Eye (tissue), 1 donor: ENCODE measurements at places on chromosomes 12 and 14.

DNA sequence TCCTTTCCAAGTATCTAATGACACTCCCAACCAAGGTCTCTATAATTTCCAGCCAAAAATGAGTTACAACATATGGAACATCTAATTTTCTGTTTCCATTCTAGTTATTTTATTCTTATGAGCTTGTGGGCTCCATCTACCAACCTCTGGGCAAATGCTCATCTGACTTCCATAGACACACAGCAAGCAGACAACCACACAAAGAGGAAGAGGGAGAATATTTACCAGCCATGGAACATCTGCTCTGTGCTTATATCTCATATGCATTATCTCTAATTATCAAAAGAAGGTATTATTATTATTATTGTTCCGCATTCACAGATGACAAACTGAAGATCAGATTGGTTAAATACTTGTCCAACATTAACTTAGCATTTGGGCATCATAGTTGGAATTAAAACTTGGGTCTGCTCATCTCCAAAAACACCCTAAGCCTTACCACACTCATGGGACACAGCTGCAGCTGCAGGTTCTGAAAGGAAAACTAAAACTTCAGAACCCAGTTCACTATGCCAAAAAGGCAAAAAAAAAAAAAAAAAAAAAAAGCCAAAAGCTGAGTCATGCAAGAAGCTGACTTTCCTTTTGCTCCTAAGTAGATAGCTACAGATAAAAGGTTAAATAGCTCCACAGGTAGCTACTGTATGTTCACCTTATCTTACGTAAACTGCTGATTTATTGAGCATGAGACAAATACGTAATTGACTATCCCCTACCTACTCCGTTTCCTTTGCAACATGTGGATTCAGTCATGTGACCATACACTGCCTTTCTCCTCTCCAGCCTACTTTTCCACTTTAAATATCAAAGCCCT lies 23.6 kb upstream of the TCL1B start:
- no peak for DNase-seq

- peak; percentile 46 for DNase-seq
Measured at GRCh38 chr12:83823386-83824045, 1089.1 kb downstream of the SLC6A15 start.

DNA sequence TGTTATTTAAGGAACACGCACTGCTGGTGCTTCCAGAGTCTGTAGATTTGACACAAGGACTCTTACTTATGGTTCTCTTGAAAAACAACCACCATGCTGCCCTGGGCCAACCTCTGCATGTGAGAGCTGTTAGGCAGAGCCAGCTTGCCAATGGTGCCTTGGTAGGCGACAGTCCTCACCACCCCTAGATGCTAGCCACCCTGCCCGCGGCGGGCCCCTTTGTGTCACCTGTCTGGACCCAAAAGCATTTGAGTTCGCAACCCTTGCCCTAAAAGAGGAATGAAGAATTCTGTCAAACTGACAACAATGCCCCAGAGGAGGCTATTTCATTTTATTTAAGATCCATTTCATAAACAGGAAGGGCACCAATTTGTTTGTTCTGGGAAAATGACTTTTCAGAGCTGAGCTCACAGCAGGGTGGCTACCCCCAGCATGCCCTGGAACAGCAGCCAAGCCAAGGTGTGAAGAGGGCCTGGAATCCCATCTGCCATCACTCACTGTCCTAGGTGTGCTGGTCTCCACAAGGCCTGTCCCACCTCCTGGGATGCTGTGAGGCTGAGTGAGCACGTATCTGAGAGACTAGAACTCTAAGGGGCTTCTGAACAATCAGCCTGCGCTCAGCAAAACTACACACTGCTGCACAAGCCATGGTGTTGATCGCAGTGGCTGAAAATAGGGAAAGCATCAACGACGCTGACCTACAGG lies 63.8 kb upstream of the FZD10 start:
- DNase-seq, result no peak

- DNase-seq, result peak; percentile 37
Measured at GRCh38 chr14:26526137-26526536, 71.7 kb downstream of the NOVA1 start.

- no peak for DNase-seq
Measured at GRCh38 chr12:76080017-76080728, 4.3 kb downstream of the NAP1L1 start.

DNA sequence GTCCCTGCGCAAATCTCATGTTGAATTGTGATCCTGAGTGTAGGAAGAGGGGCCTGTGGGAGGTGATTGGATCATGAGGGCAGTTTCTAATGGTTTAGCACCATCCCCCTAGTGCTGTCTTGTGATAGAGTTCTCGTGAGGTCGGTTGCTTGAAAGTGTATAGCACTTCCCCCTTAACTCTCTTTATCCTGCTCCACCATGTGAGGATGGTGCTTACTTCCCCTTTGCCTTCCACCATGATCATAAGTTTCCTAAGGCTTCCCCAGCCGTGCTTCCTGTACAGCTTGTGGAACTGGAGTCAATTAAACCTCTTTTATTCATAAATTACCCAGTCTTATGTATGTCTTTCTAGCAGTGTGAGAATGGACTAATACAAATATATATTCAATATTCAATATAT lies 303.7 kb upstream of the SEL1L start:
- no peak for DNase-seq

DNA sequence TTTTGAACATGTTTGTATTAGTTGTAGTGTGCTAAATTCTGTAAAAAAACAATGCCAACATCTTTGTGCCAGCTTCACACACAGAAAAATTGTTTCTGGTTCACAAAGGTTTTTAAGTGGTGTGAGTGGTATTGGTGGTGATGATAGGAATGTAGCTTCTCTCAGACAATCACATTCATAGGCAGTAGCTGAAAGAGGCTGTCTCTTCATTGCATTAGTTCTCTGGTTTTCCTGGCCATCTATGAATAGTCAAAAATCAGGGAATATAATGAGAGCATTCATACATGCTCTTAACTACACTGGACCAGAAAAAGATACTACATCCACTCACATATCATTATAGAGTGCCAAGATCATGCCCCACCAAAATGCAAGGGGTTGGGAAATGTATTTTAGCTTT lies 433.5 kb downstream of the FLRT2 start:
- DNase-seq, result no peak

GRCh38 chr12:52872644-52873389 lies 24.0 kb upstream of the KRT78 start:
- no peak for DNase-seq

- no peak for DNase-seq
Measured at GRCh38 chr12:128444598-128444997, 177.6 kb downstream of the TMEM132C start.

- no peak for DNase-seq
Measured at GRCh38 chr12:89040146-89040964, 311.9 kb downstream of the DUSP6 start.

- DNase-seq, result no peak
Measured at GRCh38 chr12:8953773-8954402, 4.4 kb upstream of the M6PR start.

DNA sequence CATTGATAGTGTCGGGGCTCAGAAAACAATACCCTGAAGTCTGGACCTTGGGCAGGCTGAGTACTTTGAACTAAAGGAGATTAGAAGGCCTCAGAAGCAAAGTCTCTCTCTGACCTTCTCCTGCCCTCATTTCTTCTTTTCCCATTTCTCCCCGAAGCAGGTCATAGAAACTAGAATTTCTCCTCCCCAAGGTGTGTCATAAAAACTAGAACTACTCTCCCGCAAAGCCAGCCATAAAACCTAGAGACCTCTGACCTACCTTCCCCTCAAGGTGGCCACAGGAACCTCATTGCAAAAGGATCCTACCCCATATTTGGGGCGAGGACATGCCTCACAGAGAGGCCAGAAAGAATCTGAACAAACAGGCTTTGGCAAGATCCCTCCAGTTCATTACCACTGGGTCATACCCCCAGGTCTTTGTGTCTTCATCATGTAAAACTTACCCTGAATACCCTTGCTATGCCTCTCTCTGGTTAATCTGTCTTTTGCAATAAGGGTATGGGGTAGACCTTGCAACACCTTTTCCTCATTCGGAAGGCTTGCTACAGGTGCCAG lies 64.7 kb upstream of the ZFP36L1 start:
- no peak for DNase-seq

DNA sequence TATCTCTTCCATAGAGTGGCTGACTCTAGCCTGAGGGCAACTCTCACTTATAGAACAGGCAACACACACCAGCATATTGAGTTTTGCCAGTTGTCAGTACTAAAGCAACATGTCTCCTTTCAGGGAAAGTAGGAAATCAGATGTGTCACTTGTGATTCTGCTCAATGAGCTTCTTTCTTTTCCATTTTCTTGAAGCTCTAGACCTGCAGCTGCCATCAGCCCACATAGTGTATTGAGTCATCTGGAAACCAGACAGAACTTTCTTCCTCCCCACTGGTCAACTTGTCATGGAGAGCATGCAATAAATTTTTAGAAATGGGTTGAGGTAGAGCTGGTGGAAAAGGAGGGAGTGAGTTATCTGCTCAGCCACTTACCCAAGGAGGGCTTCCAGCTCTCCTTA lies 209.0 kb upstream of the PLEKHG7 start:
- no peak for DNase-seq

DNA sequence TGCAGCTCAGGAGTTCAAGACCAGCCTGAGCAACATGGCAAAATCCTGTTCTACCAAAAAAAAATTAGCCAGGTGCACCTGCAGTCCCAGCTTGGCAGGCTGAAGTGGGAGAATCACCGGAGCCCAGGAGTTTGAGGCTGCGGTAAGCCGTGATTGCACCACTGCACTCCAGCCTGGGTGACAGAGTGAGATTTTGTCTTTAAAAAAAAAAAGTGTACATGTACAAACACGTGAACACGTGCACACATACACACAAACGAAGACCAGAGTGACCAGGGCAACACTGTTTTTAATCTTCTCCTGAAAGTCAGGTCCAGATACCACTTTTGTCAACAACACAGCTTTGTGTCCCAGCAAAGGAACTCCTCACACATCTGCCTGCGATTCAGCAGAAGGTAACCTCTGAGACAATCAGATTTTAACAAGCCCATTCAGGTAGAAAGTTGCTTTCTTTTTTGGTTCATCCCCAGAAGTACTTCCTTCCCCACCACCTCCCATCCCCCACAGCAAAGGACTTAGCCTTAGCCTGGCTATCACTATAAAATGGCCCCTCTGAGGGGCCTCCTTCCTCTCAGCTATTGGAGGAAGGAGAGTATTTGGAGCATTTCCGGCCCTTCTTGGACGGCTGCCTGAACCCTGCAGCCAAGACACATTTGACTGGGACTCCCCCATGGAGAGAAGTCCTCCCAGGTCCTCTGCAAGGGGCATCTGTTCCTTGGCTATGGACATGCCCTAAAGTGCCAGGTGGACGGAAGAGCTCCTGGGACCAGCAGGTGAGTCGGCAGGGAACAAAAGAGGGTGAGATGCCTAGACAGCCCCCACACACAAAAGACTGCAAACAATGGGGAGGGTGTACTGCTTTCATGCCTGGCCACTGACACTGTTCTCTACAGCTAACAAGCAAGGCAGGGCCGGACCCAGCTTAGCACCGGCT lies 9.8 kb downstream of the CTDSP2 start:
- DNase-seq, result peak; percentile 87

- no peak for DNase-seq
Measured at GRCh38 chr14:99520571-99521081, 39.4 kb downstream of the CCNK start.

DNA sequence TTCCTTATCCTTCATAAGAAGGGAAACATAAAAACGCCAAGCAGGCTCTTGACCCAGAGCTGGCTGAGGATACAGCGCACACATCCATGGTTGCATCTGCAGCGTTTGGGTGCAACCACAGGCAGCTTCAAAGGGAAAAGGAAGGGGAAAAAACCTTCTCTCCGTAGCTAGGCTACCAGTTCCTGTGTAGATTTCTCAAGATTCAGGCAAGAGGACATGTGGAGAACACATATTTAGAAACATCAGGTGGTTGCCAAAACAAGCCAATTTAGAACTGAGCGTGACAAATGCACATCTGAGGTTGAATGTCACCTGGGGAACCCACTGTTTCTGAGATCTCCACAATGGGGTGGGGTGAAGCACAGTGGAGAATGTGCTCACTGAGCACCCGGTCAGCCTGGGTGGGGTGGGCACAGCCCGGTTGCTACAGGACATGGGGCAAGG lies 78.3 kb upstream of the BDKRB2 start:
- DNase-seq, result no peak
